ENCODE measurements at places on chromosomes 7 and 10.

DNA sequence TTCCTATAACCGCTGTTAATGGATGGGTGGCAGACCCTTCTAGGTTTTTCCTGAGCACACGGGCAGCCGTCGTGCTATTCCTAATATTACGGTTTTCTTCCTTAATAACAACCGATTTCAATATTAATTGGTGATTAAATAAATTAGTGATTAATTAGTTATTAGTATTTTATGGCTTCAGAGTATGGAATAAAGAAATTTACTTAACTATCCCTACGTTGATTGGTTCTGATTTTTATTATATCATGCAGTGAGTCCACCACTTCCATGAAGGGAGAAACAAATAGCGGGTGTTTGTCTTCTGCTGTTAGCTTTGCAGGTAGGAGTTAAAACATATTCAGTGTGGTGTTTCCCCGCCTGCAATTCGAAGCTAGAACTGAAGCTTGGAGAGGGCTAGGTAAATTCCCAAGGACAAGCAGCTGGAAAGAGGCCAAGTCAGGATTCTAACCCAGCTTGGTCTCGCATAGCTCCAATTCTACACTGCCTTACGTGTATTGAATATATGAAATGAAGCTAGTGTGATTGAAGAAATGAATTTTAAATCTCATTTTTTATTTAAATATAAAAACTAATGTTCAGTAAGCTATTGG is 928 bp upstream of the CSTF2T start:
- DNase-seq: no peak

DNA sequence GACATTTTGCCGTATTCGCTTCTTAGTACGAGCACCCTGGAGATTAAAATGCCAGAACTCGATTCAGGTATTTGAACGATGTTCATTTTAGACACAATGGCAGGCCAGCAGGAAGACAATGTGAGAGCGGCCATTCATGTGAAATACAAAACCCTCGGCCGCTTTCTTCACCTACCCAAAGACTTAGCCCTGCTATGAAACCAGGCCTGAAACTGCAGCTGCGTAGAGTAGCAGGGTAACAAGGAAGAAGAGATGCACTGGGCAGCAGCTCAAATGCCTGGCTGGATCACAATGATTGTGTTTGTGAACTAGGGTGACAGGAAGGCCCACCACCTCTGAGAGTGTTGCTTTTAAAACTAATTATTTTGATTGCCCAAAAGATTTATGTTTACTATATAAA is 234.8 kb downstream of the TRIL start:
- no peak for DNase-seq

DNA sequence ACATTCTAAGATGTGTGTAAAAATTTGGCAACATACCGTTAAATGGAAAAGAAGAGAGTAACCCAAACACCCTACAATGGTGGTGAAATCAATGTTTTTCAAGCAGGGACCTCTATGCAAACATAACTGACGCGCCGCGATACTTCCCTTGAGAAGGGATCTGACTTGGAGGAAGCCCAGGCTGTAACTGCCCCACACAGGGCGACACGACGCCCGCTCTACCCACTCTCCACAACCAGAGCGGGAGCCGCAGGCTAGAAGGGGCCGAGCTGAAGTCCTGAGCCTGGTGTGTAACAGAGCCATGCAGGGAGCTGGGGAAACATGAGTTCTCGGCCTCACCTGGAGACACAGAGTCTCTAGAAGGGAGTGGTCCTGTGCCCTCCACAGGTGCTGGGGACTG is 120.2 kb downstream of the FAM53B start:
- DNase-seq: no peak

DNA sequence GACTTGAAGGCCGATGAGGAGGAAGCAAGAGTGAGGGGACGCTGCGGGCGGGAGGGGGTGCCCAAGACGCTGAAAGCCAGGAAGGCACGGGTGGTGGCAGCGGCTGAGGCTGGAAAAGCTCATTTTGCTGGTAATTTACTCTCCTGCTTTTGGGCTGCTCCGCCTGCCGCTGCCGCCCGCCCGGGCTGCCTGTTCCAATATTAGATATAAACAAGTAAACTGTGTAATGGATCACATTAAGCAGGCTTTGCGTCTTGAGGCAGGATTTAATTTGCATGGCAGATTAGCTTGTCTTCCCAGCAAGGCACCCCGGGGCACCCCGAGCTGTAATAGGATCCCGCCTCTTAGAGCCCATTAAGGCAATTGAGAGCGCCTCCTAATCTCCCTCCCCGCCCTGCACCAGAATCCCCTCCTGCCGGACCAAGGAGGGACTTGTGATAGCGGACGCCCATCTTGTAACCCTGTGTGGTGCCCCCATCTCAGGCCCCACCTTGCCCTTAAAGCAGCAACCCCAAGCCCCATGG is 46.1 kb upstream of the SLF2 start:
- no peak for DNase-seq

DNA sequence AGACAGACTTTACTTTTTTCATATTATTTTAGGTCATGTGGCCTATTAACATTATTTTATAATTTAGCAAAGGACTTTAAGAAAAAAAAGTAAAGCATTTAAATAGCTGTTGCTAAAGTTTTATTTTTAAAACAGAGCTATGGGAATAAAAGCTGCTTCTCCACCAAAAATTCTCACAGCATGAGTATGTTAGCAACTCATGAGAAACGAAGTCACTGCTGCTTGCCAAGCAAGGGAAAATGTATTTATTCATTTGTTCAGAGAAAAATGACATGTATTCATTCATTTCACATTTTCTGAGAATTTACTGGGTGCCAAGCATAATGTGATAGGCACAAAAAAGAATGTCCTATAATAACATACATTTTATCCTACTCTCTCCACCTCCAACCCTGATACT is 5.1 kb downstream of the LRRC72 start:
- DNase-seq: no peak

GRCh38 chr7:4115941-4116610 is 566.0 kb upstream of the FOXK1 start:
- DNase-seq: no peak

- no peak for DNase-seq
Measured at GRCh38 chr10:77212632-77213031, 425.0 kb downstream of the KCNMA1 start.

DNA sequence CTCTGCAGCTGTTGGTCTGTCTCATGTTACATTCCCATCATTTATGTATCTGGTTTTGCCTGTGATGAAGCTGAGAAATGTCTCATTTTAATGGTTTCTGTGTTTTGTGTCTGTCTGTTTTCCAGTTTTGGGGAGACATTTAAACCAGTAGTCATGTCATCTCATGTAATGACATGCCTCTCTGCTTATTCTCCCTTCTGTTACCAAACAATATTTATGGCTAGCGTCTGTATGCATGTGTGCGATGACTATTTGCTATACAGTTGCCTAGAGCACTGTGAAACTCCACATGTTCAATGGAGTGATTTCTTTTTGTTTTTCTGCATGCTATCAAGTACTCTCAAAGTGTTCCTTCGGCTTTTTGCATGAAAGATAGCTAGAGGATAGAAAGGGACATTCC is 132.0 kb downstream of the ST7 start:
- DNase-seq: no peak

GRCh38 chr10:96651998-96652431 is 65.2 kb upstream of the TM9SF3 start:
- peak; percentile 79 for DNase-seq

DNA sequence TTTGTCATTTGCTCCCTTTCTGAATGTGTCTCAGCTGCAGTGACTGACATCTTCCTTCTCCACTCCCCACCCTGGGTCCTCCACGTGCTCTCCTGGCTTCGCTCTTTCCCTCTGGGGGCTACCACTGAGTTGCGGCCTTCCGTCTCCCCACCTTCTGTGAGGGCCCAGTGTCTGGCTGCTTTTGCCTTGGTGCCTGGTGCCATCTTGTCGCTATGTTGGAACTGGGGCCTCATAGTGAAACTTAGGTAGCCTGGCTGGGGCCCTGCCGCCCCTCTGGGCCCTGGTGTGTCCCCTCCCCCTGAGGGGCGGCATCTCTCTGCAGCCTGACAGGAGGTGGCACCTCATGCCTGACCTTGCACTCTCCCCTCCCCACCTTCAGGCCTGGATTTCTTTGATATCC is 144.1 kb downstream of the ANLN start:
- DNase-seq: no peak

DNA sequence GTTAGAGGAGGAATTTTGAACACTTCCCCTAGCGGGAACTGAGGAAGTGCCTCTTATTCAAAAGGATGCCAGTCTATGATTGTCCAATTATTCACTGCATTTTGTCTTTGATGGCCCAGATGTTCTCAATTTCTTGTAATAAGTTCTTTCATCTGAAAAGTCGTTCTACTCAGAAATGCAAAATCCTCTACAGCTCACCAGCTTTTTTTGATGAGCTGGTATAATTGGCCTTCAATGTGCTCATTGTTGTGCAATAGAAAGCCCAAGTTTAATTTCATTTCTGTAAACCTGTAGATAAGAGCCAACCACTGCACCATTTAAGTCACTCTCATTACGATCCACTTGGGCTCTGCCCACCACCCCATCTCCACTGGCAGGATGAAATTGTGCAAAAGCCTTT is 978.7 kb upstream of the AUTS2 start:
- no peak for DNase-seq

- DNase-seq: no peak
Measured at GRCh38 chr10:129416956-129417765, 49.9 kb upstream of the MGMT start.

GRCh38 chr7:114112806-114113205 is 194.0 kb upstream of the PPP1R3A start:
- DNase-seq: no peak

DNA sequence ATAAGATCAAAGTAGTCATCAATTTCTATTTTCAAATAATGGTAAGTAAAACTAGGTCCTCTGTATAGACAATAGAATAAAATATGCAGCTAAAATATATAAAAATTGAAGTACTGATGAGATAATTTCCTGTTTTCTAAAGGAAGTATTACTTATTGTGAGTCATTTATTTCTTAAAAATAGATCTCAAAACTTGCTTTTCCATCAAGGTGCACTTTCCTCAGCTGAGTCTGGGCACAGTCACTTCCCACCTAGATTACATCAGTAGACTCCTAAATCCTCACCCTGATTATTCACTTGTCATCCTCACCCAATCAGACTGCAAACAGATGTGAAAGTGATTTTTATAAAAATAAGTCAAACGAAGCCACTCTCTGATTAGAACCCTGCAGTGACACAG is 211.5 kb downstream of the POM121L12 start:
- DNase-seq: no peak

GRCh38 chr10:17645621-17646345 is 1.8 kb downstream of the STAM start:
- no peak for DNase-seq

DNA sequence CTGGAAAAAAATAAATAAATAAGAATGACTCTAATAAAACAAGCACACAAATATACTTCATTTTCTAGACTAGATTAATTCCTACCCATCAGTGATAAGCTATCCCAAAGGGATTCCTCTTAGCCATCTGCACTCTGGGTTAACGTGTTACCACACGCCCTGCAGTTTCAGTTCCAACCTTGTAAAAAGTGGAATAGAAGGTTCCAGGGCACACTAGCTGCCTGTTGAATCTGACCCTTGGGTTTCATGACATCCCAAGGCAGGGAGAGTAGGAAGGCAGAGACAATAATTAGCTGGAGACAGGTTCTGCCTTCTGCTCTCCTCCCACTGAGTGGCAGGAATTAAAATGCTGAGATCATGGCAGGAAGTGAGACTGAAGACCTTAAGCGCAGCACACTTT is 33.5 kb downstream of the SLC37A3 start:
- DNase-seq: no peak

- no peak for DNase-seq
Measured at GRCh38 chr10:13820119-13820963, 233.6 kb downstream of the PRPF18 start.

DNA sequence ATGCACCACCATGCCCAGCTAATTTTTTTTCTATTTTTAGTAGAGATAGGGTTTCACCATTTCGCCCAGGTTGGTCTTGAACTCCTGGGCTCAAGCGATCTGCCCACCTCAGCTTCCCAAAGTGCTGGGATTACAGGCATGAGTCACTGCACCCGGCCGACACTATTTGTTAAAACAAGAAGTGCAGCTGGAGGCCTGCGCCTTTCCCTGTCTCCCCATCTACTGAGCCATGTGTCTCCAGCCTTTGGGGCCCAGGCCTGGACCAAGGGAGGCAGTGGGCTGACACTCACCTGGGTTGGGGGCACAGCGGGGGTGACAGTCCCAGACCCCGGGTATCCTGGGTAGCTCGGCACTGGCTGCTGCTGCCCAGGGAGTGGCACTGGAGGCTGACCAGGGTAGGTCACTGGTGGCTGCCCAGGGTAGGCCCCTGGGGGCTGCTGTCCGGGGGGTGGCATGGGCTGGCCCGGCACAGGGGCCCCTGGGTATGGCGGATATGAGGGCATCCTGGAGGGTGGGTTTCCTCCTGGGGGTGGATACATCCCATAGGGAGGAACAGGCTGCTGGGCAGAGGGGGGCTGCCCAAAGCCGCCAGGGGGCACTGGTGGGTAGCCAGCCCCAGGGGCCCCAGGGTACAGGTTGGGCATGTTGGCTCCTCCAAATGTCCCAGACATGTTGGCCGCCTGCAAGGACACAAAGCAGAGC is 36.3 kb downstream of the PLAC9 start:
- no peak for DNase-seq

DNA sequence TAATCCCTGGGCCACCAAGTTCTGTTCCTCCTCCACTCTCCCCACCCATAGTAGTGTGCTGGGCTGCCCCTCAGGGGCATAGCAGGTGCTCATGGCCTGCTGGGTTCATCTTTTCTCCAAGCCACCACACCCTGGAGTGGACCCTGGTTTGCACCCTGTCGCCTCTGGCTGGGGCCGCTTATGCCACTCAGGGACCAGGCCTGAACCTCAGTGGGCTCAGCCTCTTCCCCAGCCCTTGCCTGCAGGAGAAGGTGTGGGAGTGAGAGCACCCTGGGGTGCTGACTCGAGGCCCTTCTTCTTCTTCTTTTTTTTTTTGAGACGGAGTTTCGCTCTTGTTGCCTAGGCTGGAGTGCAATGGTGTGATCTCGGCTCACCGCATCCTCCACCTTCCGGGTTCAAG is 10.2 kb downstream of the CLIP2 start:
- DNase-seq: no peak

GRCh38 chr10:51878695-51879094 is 179.3 kb upstream of the CSTF2T start:
- DNase-seq: no peak

GRCh38 chr7:154837087-154837486 is 165.8 kb downstream of the PAXIP1 start:
- DNase-seq: no peak

GRCh38 chr10:22598478-22598877 is 115.9 kb downstream of the PIP4K2A start:
- no peak for DNase-seq

- DNase-seq: no peak
Measured at GRCh38 chr10:29895456-29895855, 163.9 kb downstream of the JCAD start.

DNA sequence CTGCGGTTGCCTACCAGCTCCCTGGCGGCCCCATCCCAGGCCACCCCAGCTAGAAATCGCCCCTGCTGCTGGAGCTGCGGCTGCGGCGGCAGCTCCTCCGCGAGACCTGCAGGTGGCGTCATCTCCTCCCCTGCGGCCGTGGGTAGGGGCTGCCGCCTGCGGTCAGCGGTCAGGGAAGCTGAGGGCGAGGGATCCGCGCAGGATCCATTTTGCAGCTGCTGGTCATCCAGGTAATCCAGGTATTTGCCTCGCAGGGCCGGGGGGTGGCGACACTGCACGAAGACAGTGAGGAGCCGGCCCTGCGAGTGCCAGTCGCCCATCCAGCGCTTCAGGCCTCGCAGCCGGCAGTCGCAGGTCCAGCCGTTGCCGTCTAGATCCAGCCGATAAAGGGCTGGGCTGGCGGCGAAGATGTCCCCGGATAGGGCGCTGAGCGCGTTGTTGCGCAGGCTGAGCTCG is 1.5 kb downstream of the TRIL start:
- no peak for DNase-seq

All from GM12878 (cell line).